ENCODE measurements at places on chromosomes 2 and 18.

- DNase-seq = no peak
Measured at GRCh38 chr2:212477571-212477970, 61.0 kb downstream of the ERBB4 start.

DNA sequence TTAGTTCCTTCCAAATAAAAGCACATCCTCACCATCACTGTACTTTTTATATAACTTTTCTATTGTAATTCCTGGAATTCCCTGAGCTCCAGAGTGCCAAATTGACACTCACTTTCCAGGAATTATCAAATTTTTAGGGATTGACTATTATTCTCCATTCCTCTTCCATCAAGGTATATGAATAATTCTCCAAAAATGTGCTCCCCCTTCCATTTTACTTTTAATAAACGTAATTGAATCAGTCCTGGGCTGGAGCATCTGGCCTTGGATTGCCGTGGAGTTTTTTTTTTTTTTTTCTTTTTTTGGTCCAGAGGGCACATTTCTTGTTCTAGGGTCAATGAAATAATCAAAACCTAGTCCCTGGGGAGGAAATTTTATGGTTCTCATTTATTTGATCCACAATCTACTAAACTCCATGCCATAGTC lies 304.3 kb downstream of the CDCA7 start:
- DNase-seq = no peak

DNA sequence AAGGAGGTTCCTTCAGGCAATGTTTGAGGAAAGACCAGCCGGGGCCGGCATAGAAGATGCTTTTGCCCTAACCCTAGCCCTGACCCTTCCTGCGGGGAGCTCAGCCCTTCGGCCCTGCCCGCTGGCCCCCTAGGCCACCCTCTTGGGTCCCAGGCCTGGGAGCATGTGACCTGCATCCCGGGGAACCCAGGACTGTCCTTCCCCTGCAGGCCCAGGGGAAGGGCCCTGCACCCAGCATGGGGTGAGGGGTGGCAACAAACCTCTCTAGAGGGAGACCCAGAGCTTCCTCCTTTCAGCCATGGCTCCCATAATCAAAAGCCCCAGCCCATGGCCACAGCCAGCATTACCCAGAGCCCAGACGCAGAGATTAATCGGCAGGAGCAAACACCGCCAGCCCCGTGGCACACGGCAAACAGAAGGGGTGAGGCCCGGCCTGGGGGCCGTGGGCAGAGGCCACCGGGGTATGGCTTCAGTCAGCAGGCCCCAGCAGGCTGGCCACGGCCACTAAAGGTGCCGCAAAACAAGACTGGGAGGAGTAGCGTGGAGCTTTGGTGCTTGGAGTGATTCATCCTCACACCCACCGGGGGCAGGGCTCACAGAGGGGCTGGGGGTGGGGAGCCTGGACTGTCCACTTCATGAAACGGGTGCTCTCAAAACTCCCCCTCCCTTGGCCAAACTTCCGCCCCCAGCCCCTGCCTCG lies 61.6 kb upstream of the HPCAL1 start:
- DNase-seq = no peak

GRCh38 chr18:35334821-35335220 lies 9.4 kb downstream of the ZNF24 start:
- DNase-seq = no peak

DNA sequence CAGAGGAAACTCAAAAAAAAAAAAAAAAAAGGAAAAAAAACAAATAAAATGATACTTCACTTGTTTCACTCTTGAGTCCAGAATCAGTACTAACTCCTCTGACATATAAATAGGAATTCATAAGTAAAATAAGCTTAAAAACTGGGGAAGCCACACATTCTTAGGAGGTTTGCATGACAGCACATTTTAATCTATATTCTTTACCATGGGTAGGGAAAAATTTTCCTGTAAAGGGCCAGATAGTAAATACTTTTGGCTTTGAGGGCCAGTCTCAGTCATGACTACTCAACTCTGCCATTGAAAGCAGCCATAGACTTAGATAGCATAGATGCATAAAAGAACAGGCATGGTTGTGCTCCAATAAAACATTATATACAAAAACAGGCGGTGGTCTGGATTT lies 145.2 kb downstream of the BCL11A start:
- DNase-seq = no peak

GRCh38 chr2:116582850-116583249 lies 1231.6 kb upstream of the DDX18 start:
- no peak for DNase-seq

DNA sequence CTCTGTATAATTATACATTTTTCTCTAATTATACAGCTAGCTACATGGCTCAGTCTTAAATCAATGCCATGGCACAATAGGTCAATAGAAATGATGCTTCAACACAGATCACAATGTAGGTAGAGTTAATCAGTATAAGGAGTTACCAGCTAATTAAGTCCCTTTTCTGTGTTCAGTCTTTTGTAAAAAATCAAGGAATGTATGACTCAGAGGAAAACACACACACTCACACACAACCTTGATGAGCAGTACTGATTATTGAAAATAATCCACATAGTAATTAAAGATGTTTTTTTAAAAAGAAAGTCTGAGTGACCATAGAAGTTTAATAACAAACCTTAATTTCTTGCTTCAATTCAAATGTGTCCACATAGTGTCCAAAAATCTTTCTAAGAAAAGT lies 691.3 kb downstream of the LRP1B start:
- no peak for DNase-seq

DNA sequence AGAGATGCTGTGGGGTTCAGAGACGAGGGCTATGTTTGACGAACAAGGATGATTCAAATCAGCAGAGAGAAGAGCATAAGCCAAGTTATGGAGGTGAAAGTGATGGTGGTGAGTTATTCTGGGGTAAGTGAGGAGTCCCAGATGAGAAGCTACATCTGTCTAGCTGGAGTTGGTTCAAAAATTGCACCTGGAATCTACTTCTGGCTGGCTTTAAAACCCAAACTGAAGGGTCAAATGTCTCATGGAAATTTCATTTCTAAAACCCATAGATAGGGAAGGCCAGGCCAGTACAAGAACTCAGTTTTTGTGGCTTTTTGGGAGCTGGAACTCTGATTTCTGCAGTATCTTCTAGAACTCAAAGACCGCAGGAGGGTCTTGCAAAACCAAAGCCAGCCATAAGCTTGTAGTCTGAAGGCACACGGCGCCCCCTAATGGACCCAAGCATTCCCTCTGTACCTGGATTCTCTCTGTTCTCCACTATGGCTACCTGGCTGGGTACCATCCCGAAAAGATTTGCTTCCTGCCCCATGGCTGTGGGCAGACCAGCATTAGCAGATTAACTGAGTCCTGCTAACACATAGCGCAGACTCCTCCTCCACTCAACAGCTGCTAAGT lies 229.1 kb upstream of the SLC14A2 start:
- DNase-seq = peak; percentile 17

All from AG08396 (cell line).